ENCODE measurements at places on chromosomes 2 and 18. TPM values are rescaled to one million over a fixed set of nuclear protein-coding genes. Genes with fewer than 3 reads are reported as not detected.

GRCh38 chr2:127721978-127722355 lies 20.7 kb downstream of the SFT2D3 start:
- H3K27me3 ChIP-seq: no peaks in the 10 kb centered on the region
- no peak overlapping the region for H3K27ac ChIP-seq
- H3K4me3 ChIP-seq: no peak overlapping the region
- H3K36me3 ChIP-seq: no peaks in the 10 kb centered on the region
- no peaks in the 10 kb centered on the region for H3K4me1 ChIP-seq

DNA sequence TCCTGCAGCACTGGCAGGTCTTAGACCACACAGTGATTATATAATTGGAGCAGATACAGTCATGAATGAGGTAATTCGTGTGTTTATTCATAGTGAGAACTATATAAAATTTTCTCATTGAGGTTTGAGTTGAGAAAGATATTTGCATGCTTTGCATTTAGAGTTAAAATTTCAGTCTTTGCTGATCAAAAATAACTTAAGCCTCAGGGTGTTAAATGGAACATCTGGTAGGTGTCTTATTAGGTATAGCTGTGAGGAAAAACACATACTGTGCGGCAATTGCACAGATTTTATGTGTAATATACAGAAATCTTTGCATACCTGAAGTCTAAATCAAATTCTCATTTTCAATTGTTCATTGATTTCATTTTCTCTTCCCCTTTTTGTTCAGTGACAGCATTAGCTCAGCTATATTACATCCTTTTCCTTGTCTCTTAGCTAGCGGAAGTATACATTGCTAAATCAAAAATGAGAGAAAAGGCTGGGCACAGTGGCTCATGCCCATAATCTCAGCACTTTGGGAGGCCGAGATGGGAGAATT lies 21.2 kb downstream of the GORASP2 start:
- H3K27ac ChIP-seq: no peak overlapping the region
- no peak overlapping the region for H3K4me3 ChIP-seq
- H3K36me3 ChIP-seq: peaks cover 12% of the 10 kb centered on the region
- no peaks in the 10 kb centered on the region for H3K27me3 ChIP-seq
- no peaks in the 10 kb centered on the region for H3K4me1 ChIP-seq

DNA sequence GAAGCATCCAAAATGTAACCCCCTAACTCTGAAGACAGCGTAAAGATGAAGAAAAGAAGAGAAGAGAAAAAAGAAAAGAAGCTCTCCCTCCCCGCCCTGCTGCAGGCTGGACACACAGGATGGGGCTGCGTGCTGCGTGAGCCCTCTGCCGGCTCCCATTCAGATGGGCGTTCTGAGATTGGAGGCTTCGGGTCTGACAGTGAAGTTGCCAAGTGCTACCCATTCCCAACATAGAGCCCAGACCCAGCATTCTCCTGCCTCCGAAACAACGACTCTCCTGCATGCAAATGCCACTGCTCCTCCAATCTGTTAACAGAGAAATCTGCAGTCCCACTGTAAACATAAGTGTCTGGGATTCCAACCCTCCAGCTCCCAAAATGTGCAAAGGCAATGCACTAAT lies 234.9 kb downstream of the BCL11A start:
- H3K4me3 ChIP-seq: no peak overlapping the region
- H3K36me3 ChIP-seq: no peaks in the 10 kb centered on the region

Gene NDUFS1
- 65.2 TPM for total RNA-seq

Gene CD207
- total RNA-seq: 0.78 TPM

- H3K4me3 ChIP-seq: no peak overlapping the region
- DNase-seq: no peak
- no peaks in the 10 kb centered on the region for H3K36me3 ChIP-seq
Measured at GRCh38 chr2:102474785-102475184, 1.8 kb downstream of the SLC9A4 start.

Gene C1QL2
- total RNA-seq: not detected

GRCh38 chr2:241230435-241230834 lies 42.0 kb downstream of the ANO7 start:
- H3K4me1 ChIP-seq: no peaks in the 10 kb centered on the region
- peaks cover 4% of the 10 kb centered on the region for H3K36me3 ChIP-seq
- no peak overlapping the region for H3K4me3 ChIP-seq
- no peak overlapping the region for H3K27ac ChIP-seq
- DNase-seq: peak; percentile 60

DNA sequence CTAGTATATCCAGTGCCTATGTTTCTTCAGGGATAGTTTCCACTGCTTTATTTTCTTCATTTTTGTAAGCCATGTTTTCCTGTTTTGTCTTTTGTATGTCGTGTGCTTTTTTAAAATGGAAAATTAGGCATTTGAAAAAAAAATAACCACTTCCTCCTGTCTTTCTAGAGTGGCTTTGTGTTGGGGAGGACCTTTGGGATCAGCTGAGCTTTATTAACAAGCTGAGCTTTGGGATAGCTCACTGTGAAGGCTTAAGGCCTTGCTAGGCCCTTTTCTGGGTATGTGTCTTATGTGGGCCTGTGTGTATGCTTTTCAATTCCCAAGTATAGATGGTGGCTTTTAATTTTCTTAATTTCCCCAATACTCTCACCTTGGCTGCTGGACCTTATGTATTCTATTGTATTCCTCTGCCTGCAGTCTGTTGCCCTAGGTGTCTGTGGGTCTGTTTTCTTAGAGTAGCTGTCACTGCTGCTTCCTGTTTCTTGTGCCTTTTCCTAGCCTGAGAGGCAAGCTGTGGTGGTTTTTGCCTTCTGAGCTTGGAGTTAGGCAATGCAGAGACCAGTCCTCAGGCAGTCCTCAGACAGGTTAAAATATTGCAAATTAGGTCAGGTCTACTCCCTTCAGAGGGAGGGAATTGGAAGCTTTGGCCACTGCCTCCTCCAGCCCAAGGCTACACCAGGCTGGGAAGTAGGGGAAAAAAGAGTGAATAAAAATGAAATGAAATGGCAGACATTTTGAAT lies 134.7 kb downstream of the LDLRAD4 start:
- no peaks in the 10 kb centered on the region for H3K27me3 ChIP-seq
- no peaks in the 10 kb centered on the region for H3K36me3 ChIP-seq
- peaks cover 3% of the 10 kb centered on the region for H3K4me1 ChIP-seq
- H3K4me3 ChIP-seq: no peak overlapping the region
- DNase-seq: no peak
- no peak overlapping the region for H3K27ac ChIP-seq

DNA sequence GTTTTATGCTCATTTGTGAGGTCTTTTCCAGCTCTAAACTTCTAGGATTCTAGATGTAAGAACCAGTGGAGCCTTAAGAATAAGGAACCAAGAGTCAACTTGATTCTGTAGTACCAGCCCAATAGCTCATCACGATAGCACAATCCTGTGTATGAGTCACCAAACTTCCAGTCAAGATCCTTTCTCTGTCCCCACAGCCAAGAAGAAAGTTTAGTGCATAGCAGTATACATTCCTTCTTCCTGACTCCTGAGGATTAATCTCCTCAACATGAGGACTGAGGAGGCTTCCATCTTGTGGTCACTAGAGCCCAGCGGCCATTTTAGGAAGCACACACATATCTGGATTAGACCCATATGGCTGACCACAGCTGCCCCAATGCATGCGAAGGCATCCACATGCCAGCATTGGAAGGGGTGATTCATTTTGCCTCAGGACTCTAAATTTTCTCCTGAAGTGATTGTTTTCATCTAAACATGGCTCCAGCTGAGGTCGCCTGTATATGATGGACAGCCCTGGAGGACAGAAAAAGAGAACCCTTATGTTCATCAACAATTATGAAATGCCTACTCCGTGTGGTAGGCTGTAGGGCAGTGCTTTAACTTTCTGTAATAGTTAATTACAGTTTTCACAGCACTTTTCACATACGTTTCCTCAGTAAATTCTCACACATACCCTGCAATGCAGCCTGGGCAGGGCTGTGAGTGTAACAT lies 53.5 kb downstream of the RASGRP3 start:
- H3K36me3 ChIP-seq: no peaks in the 10 kb centered on the region
- no peaks in the 10 kb centered on the region for H3K27me3 ChIP-seq
- no peak overlapping the region for H3K27ac ChIP-seq

GRCh38 chr2:107633580-107634147 lies 193.0 kb upstream of the RGPD4 start:
- no peaks in the 10 kb centered on the region for H3K27me3 ChIP-seq
- H3K4me3 ChIP-seq: no peak overlapping the region
- no peak overlapping the region for H3K27ac ChIP-seq
- no peaks in the 10 kb centered on the region for H3K4me1 ChIP-seq

Gene ELOA2
- not detected for total RNA-seq

- H3K4me3 ChIP-seq: peak overlapping the region; percentile 60
- no peak for DNase-seq
- peak overlapping the region; percentile 73 for H3K27ac ChIP-seq
- H3K36me3 ChIP-seq: no peaks in the 10 kb centered on the region
- no peaks in the 10 kb centered on the region for H3K27me3 ChIP-seq
Measured at GRCh38 chr2:73069855-73070642, 1.5 kb downstream of the SFXN5 start.
